ENCODE measurements at places on chromosomes 1 and 21. TPM values are rescaled to one million over a fixed set of nuclear protein-coding genes. Genes with fewer than 3 reads are reported as not detected.

VANGL1 gene
- total RNA-seq, result 4.6 TPM

FAM43B gene
- total RNA-seq, result not detected

IVL gene
- not detected for total RNA-seq

PTPN14 gene
- 1.7 TPM for total RNA-seq

TRIM67 gene
- 3.9 TPM for total RNA-seq

ATP1A4 gene
- total RNA-seq, result not detected

DNA sequence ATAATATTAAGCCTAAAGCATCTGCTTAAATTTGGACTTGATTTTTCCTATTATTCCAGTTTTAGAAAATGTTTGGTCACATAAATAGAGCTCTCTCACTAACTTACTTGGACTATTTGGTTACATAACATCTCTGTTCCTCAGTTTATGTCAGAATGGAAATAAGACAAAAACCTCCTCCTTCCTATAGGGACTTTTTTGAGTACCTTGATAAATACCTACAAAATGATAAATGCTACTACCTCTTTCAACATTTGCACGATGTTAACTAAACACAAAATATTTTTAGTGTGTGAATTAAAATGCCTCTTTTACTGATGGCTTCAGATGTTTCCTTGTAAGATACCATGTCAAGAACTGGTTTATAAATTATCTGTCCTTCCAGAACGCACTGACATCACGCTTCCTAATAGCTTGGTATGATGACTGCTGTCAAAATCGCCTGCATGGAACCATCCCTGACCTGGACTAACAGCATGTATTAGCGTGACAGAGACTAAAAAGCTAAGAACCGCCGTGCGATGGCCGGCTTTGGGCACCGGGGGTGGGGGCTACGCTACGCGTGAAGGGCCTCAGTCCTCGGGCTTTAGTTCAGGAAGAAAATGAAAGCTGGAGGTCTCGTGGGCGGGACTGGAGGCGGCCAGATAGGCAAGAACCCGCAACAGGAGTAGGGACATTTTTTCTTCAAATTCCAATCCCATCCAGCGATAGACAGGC, 133.2 kb upstream of the BARHL2 start:
- peak; percentile 39 for DNase-seq

DNA sequence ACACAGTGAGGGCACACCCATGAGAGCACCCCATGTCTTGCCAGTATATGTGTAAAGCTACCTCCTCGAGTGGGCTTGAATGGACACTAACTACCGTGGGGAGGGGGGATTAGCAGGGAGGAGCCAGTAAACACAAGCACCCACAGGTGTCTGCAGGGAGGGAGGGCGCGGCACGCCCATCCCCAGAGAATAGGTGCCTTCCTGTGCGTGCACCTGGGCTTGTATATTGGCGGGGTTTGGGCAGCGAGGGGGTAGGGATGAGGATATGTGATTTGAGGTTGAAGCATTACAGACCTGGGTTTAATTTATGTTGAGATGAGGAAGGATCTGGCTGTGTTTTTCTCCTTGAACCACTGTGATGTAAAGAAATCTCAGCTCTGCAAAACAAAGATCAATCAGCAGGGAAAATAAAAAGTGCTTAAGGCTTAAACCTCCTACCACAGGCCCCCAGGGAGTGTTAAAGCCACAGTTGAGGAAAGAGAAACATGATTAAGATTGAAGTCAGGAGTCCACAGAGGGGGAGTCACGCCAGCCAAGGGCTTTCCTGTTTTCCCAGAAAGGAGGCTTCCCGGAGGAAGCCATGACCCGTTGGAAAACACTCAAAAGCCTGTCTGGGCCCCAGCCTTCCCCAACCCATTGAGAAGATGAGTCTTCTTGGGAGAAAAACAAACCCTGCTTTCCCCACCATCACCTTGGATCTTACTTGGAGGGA, 80.0 kb downstream of the CAMK2N1 start:
- no peak for DNase-seq

- DNase-seq, result peak; percentile 79
Measured at GRCh38 chr1:156356875-156357534, 12.0 kb upstream of the RHBG start.

DNA sequence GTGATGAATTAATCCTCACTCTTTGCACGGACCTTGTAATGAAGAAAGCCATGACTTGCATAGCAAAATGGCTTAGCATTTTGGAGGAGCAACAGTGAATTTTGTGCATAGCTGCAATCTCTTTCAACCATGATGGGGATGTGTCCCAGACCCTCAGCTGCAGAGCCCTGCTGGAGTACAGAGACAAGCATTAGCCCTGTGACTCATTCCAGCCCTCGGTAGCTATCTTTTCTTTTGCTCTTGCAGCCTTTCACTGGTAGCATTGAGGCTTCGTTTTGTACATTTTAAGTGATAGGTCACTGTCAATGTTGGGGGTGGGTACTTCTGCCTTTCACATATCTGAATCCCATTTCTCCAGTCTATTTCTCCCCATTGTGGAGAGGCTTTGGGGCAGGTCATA, 58.4 kb downstream of the SLC35F3 start:
- no peak for DNase-seq

DNA sequence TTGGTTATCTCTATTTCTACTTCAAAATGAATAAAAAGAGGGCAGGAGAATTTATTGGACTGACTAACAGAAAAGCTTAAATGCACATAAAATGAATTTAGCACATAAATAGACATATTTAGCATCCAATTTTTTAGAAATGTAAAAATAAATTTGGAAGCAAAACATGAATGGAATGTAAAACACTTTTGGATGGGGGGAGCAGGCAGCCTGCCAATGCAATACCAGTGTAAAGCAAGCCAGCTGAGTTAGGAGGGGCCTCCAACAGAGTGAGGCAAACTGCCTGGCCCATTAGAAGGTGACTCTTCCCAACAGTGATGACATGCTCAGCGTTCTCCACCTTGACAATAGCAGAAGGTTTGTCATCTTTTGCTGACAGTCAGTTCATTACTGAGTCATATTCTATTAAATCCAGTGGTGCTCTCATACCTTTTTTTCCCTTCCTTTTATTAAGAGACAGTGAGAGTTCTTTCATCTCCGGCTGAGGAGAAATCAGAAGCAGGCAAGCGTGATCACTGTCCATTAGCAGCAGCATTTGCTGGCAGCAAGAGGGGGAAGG, 19.5 kb upstream of the EXO1 start:
- no peak for DNase-seq

DNA sequence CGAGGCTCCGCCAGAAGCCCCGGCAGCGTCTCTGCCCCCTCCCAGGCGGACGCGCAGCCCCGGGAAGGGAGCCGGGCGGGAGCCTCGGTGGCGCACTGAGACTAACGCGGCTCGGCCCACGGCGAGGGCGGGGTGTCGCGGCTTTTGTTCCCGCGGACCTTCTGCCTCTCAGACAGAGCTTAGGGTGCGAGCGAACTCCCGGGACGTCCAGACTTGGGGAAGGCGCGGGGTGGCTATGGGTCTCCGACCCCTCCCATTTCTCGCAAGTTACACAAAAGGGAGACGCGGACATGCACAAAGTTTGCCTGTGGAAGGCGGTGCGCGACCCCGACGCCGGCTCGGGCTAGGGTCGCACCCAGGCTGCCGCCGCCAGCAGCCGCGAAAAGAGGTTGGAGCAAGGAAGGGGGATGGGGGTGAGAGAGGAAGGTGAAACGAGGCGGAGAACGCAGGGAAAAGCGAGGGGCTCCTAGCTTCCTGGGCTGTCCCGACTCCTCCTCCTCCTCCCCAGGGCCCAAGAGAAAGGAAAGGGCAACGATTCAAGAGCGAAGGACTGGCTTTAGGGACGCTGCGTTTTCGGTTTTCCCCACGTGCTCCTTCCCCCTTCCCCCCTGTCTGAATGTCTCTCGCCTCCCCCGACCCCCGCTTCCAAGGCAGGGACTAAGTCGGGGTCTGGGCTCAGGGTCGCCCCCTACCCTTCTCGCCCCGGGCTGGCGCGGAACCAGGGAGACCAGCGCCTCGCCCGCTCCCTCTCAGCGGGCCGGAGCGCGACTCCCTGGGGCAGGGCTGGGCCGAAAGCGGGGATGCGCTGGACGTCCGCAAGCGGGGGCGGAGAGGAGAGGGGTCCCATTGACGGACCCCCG, 729 bp downstream of the APP start:
- DNase-seq, result peak; percentile 71

DNA sequence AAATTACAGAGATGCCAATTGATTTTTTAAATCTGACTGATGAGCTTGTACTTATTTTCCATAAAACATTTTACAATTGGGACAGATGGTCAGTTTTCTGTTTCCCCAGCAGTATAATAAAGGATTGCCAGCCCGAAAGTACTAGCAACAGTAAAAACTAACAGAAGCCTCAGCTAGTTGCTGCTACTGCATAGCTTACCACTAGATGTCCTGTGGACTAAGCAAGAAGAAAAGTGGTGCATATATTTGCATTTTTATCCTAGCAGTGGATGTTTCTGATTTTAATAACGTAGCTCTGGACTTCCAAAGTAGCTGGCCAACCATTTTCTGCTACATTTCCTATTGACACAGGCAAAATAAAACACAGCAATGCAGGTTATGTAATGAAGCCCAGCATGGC, 241.5 kb downstream of the BARHL2 start:
- DNase-seq, result no peak

DNA sequence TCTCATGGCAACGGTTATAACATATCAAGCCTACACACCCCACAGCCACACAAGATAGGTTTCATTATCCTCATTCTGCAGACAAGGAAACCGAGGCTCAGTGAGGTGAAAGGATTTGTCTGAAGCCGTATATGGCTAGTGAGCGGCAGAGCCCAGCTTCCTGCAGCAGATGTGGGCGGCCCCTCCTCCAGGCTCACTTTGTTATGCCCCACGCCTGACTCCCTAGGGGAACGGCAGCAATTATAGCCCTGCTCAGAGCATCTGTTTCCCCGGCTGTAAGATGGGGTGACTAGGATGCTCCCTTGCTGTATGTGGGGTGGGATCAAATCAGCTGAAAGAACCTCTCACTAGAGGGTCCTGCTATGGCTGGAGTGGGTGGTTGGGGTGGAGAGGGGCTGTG, 22.1 kb downstream of the GRHL3 start:
- DNase-seq, result peak; percentile 72

GRCh38 chr1:211490038-211490678, 1.8 kb downstream of the RD3 start:
- no peak for DNase-seq

DNA sequence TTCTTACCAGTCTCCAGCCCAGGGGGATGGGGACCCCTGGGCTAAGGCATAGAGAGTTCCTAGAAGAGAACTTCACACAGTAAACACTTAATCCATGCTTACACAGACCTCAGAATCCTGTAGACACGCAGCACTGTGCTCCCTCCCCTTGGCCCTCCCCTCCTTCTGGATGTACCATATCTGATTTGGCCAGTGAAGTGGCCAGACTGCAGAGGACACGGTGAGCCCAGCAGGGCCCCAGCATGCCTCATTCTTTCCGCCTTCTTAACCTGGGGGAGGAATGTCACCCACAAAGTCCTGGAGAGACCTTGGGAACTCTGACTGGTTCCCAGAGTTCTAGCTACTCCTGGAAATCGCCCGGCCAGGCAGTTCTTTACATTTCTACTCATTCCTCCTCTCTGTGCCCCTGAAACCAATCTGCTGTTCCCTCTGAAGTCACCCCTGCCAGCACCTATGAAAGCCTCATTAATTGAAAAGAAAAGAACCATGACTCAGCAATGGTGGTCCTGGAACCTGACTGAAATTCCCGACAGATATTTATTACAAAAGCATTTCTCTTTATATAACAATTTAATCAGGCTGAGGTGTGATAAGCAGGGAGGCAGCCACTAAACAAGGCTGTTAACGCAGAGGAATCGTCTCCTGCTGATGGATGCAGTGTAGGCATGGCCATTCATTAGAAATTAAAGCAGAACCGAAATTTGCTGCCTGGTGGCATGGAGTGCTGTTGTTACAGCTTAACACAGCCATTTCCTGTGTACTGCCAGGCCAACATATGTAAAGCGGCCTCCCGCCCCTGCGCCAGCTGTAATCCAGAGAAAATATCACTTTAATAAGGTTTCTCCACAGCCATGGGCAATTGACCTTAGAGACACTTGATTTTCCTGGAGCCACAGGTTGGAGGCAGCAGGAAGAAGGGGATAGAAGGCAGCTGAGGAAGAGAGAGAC, 74.6 kb upstream of the KCND3 start:
- no peak for DNase-seq

DNA sequence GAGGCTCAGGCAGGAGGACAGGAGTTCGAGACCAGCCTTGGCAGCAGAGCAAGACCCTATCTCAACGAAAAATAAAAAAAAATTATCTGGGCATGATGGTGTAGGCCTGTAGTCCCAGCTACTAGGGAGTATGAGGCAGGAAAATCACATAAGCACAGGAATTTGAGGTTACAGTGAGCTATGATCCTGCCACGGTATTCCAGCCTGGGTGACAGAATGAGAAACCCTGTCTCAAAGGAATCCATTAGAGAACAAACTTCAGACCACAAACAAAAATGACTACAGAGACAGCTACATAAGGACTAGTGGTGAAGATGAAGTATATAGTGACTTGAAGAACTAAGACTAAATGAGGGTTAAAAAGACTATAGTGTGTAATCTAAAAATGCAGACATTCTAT, 233.1 kb downstream of the RERE start:
- DNase-seq, result no peak

GRCh38 chr21:38321568-38321967, 64.8 kb downstream of the KCNJ15 start:
- no peak for DNase-seq

DNA sequence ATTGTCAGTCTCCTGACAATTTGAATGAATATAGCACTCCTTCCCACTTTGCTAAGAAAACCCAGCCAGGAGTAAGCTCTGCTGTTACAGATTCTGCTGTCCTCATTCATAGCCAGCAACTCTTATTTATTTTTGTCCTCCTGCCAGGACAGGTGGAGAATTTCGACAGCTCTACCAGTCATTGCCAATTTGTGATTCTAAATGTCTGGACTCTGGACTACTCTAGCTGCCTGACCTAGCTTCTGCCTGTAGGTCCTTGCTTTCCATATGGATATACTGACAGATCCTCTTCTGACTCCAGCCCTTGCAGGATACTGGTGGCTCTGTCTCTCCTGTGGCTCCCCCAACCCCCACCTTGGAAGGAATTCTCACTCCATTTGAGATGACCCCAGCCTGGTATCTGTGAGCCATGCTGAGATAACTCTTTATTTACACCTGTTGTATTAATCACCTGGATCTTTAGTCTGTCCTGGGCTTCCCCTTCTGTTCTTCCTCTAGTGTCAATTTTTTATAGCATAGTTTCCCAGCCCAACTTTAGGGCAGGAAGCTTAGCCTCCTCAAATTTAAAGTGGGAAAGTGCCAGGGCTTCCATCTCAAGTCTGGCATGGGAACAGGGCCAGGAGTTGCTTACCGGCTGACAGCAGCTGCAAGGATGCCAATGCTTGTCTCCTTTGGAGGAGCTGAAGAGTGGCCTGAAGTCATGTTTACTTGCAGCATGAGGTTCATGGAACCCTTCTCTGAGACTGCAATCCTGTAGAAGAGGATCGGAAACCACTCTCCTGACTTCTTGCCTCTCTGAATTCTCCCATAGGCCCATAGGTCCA, 6.7 kb downstream of the PM20D1 start:
- DNase-seq, result no peak

Data from glutamatergic neuron (in vitro differentiated cells).